ENCODE measurements at places on chromosomes 7 and 10.

- no peak for DNase-seq
Measured at GRCh38 chr7:98321301-98321700, 39.8 kb downstream of the BRI3 start.

DNA sequence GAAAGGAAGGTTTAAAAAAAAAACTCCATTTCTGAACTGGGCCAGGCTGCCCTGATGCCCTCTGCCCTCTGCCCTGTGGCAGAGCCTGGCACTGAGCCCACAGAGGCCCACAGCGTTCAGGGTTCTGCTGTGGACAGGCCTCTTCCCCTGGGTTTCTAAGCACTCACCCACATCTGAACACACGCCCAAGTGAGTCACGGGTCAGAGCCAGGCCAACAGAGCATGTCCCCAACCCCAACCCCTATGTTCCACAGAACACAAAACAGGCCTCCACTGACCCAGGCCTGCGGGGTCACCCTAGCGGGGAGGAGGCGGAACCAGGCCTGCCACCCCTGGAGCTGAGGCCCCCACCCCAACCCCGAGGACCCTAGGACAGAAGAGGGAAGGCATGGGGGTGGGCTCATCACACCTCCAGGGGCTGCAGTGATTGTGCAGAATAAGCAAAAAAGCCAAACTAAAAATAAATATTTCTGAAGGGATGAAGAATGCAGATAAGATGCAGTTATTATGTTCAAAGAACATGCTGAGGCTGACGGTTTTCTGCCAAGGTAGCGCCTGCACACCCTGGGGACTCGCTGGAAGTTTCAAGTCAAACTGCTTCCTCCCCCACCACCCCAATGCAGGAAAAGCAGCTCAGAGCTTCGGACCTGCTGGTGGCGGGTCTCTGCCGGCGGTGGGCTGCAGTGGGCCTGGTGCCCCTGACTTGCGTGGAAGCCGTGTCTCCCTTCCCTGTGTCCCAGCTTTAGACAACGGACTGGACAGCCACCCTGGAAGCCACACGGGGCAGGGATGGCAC lies 5.4 kb downstream of the WDR86 start:
- no peak for DNase-seq

GRCh38 chr7:94687810-94688209 lies 31.9 kb upstream of the SGCE start:
- DNase-seq: no peak

- DNase-seq: no peak
Measured at GRCh38 chr10:80204677-80205476, 460 bp downstream of the ANXA11 start.

DNA sequence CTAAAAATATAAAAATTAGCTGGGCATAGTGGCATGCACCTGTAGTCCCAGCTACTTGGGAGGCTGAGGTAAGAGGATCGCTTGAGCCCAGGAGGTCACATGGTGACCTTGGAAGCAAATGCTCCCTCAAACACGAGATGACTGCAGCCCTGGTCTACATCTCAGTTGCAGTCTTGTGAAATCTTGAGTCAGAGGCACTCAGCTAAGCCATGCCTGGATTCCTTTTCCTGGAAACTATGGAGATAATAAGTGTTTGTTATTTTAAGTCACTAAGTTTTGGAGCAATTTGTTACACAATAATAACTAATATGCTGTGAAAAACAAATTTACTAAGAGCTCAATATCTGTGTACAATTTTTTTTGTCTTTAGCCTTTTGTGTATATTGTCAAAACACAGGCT lies 284.3 kb upstream of the KAT6B start:
- no peak for DNase-seq

GRCh38 chr7:45193828-45194227 lies 36.2 kb downstream of the RAMP3 start:
- no peak for DNase-seq

- DNase-seq: no peak
Measured at GRCh38 chr7:98054585-98054984, 52.1 kb upstream of the LMTK2 start.

GRCh38 chr7:149831741-149832219 lies 6.4 kb upstream of the ZNF862 start:
- DNase-seq: no peak

- DNase-seq: no peak
Measured at GRCh38 chr10:3178042-3178441, 5.5 kb upstream of the PITRM1 start.

DNA sequence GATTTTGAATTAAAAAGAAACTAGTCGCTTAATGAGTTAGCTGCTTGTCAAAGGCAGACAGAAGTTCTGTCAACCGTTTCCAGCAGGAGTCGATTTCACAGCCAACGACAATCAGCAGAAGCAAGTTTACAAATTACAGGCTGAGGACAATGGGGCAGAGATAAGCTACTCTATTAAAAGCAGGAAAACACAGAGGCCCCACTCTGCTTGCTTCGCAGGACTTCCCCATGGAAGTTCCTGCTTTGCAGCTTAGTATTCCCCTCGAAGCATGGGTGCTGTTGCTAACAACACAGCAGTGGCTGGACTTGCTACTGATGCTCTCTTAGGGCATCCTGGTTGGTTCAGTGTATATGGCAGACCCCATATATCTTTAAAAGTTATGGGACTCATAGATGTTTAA lies 50.8 kb upstream of the KLF6 start:
- no peak for DNase-seq

DNA sequence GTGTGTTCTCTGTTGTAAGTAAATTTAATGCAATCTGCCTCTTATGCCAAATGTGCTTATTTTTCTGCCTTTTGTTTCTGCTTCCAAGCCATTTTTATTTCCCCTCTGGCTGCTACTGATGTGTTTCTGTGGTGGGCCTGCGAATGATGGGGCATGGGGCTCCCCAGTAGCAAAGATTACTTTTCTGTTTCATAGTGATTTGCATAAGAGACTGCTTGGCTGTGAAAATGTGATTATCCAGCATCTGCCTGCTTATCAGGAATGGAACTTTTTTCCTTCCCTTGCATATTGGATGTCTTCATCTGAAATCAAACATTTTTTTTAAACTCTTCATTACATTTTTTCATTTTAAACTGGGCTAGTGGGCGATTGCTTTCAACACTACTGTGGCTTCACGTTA lies 57.7 kb upstream of the BTBD16 start:
- DNase-seq: no peak

DNA sequence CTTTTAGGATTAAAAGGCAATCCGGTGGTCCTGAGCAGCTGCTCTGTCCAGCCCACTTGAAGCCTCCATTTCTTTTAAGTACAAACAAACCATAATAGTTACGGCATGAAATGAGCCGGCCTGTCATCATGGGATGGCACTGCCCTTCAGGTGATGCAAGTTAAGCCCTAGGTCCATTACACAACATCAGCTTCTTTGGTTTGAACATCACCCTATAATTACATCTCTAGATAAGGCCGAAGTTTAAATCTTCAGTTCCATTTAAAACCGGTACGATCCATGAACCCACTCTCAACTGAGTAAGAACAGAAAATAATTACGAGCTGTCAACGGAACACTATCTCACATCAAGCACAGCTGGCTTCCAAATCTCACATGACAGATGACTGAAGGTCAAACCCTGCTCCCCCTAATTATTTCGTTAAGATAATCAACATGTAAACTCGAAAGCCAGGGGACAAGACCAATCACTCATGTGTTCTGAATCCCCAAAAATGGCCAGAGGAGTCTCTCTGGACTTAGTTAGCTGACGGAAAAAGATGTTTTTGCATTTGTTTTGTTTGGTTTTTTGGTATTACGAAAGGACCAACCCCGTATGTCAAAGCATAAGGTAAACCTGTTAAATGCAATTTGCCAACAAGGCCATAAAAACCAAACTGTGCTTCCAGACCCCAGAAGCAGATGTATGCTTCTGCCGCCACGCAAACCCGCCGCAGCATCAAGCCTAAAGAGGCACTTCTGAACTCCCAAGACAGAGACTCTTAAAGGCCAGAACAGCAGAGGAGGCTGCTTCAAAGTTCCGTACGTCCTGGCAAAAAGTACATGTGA lies 10.8 kb downstream of the GNA12 start:
- no peak for DNase-seq

DNA sequence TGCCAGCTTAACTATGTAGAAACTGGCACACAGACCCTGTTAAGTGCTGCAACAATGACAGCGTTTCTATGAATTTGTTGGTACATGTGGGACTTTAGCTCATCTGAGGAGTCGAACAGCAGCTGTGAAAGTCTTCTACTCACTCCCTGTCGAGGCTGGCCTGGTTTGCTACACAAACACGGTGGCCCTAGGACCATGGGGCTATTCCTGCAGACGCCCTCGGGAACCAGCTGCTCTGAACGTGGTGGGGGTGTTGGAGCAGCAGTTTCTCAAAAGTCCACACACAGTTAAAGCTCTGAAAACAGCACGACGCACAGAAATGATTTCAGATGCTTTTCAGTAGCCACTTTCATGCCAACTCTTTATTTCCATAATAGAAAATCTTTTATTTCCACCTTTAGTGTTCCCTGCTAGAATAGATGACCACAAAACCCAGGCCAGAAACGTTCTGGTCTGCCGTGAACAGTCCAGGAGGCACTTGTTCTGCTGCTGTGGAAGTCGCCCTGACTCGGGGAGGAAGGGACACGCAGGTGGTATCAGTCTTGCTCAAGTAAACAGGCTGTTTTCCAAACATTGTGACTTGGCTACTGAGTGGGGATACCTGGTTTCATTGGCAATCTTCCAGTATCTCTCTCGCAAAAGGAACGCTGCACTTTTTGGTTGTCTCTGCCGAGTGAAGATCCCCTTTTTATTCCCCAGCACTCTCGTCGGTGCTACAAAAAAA lies 21.5 kb downstream of the GUSB start:
- no peak for DNase-seq

- DNase-seq: no peak
Measured at GRCh38 chr7:54986716-54987115, 32.1 kb upstream of the EGFR start.

DNA sequence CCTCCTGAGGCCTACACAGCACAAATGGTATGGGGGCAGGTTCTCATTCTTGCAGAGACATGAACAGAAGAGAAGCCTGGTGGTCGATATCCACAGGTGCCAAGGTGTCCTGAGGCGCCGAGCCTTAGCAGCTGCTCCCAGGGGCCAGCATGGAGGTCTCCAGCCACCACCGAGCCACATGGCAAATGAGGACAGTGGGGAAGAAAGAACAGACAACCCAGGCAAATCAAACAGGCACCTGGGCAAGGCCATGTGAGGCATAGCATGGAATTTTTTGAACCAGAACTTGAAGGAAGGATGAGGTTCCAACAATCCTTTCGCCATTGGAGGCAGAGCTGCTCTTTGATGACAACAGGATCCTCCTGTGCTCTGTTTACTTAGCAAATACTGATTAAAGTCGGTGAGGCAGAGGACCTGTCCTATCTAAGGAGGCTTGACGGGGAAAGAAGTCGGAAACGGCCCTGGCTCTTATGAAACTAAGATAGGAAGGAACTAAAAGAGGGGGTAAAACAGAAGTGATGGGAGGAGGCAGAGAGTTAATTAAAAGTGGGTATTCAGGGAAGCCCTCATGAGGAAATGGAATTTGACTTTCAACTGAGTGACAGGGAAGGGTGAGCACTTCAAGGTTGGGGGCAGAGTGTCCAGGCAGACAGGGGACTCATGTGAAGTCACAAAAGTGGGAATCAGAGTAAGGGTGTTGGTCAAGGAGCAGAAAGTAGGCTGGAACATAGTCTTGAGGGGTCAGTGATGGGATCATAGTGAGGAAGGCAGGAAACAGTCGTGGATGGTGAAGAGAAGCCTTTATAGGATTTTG lies 8.6 kb upstream of the CALML3 start:
- DNase-seq: no peak

DNA sequence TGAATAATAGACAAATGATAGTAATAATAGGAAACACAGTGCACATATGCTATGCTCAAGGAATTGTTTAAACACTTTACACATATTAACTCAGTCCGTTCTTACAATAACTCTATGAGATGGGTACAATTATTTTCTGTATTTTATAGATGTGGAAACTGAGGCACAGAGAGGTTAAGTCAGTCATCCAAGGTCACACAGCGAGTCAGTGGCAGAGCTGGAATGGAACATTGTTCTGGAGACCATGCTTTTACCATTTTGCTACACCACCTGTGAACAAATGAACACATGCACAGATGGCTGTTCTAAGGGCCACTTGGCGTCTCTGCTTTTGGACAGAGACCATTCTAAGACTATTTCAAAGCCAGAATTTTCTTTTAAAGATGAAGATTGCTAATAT lies 26.9 kb upstream of the MTPN start:
- no peak for DNase-seq

DNA sequence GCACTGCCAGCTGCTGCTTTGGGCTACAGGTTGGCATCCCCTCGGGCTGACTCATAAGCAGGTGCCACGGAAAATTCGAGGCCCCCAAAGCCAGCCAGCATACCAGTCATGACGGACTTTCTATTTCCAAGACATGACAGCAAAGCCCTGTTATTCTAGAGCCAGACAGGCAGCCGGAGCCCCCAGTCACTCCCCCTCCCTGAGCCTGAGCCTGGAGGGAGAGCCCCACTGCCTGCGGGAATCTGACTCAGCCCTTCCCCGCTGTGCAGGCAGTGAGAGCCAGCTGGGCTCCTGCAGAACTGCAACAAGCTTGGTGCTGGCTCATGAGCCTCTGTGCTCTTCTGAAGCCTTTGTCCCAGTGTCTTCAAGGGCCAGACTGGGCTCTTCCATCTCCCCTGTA lies 15.8 kb downstream of the BTBD16 start:
- DNase-seq: no peak

- DNase-seq: no peak
Measured at GRCh38 chr10:117743509-117743908, 201.0 kb downstream of the EMX2 start.

- DNase-seq: no peak
Measured at GRCh38 chr7:3955751-3956696, 655.0 kb downstream of the SDK1 start.

- no peak for DNase-seq
Measured at GRCh38 chr10:34405611-34406462, 409.3 kb downstream of the PARD3 start.

- no peak for DNase-seq
Measured at GRCh38 chr7:25647872-25648271, 419.6 kb upstream of the NPVF start.

GRCh38 chr10:50522908-50523307 lies 100.8 kb downstream of the SGMS1 start:
- no peak for DNase-seq

GRCh38 chr10:4885162-4885561 lies 59.2 kb downstream of the AKR1E2 start:
- no peak for DNase-seq
